ENCODE measurements at places on chromosomes 11 and 22.
A peak's percentile ranks its signal among the peaks of the same experiment; 100 is the strongest.

- no peak for DNase-seq
Observed at GRCh38 chr11:104106136-104106754, 57.7 kb downstream of the PDGFD start.

GRCh38 chr11:11577932-11578911 is 43.6 kb downstream of the GALNT18 start:
- DNase-seq = no peak

- no peak for DNase-seq
Observed at GRCh38 chr11:28690746-28691145, 582.6 kb downstream of the METTL15 start.

GRCh38 chr11:68998390-68998911 is 14.6 kb downstream of the MRGPRF start:
- DNase-seq = no peak

- no peak for DNase-seq
Observed at GRCh38 chr11:75800728-75801361, 14.2 kb upstream of the UVRAG start.

DNA sequence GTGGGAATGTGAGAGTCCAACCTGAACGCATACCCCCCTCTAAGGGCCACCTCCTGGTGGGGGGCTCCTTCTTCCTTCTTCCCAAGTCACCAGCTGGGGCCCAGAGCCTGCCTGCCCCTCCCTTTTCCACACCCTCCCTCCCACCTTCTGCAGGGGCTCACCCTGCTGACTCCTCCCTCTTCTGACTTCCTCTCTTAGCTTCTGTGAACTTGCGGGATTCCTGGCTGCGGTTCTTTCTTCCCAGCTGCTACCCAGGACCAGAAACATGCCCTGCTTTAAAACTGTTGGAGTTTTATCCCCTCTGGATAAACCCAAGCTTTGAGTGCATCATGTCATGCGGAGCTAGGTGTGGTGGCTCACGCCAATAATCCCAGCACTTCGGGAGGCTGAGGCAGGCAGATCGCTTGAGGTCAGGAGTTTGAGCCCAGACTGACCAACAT is 10.2 kb downstream of the LRRC74B start:
- DNase-seq = no peak

GRCh38 chr11:17564687-17565042 is 17.6 kb downstream of the OTOG start:
- no peak for DNase-seq

DNA sequence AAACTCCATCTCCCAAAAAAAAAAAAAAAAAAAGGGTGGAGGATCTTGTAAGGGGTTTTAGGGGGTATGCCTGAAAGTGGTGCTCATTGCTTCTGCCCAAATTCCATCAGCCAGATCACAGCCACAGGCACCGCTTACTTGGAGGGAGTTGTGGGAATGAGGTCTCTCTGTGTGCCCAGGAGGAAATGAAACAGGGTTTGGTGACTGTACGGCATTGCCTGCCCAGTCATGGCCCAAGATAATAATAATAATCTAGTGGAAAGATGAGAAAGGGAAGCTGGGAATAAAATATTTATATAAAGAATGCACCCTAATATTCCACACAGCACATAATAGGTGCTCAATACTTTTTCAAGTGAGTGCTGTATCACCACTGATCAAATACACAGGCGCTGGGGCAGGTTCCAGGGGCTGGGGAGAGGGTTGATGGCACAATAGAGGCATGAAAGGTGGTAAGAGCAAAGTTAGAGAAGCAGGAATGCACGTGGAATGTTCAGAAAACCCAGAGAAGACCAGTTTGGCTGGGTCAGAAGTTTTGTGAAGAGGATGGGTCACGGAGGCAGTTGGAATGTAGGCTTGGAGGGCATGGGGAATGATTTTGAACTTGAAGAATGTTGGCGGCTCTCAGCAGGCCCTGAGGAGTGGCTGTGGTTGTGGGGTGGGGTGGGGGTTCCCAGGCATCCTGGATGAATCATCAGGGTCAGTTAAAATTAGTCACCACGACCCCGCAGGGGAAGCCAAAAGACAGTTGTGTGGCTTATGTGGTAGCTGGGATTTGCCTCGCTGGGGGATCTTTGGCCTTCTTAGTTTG is 12.5 kb upstream of the MB start:
- peak; percentile 8 for DNase-seq

DNA sequence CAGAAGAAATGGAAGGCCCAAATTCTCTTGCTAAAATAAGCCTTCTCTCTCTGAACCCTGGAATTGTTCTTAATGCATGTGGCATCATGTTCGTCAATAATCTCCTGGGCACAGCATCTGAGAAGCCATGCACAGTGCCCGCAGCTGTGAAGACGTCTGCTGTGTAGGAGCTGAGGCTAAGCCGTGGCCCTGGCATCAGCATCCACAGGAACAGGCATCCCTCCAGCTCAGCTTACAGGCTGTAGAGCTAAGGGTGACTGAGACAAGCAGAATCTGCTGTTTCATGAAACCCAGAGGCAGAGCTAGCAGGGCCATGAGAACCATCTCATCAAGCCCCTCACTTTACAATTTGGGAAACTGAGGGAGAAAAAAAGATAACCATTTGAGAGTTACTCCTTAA is 60.6 kb downstream of the SEZ6L start:
- DNase-seq = no peak

DNA sequence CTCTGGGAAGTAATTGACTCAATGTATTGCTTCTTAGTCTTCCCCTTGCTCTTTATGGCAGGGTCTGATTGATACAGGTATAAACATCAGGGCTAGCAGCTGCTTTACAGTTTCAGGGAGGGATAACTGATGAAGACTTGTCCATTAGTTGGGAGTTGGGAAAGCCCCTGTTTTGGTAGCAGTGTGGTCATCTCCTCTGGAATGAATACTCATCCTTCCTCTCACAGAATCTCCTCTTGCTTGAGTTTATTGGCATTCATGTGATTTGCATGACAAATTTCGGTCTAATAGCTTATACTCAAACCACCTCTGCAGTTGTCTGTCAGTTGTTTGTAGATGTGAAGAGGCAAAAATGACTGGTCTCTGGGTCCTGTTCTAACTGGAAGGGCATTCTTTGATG is 79.7 kb downstream of the FAT3 start:
- DNase-seq = no peak

DNA sequence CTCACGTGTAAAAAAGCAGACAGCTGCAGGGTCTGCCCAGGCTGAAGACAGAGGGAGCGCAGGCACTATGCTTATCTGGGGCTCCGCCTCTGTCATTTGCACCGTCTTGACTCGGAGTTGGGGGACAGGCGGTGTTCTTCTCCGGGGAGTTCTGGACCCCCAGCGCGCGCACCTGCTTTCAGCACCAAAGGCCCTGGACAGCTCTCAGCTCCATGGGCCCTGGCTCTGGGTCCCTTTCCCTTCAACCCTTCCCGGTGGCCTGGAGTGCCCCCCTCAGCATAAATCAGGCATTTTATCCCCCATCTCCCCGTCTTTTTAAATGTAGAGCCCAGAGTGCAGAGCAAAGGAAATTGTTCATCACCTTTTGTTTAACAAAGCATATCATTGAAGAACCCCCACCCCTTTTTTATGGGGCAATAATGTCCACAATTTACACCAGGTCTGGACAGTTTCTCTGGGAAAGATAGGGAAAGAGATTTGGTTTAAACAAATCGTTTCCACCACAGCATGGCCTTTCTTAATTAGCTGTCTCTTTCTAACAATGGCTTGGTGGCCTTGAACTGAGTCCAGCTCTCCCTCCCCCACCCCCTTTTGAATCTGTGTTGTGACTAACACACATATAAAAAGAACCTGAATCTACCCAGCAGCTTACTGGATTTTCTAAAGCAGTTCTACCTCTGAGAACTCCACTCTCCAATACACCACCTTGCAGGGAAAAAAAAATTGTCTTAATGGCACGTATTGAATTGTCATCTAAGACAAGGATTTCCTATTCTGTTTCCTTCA is 1.7 kb downstream of the SEZ6L start:
- no peak for DNase-seq

- DNase-seq = no peak
Observed at GRCh38 chr11:103709371-103709770, 327.1 kb upstream of the DDI1 start.

DNA sequence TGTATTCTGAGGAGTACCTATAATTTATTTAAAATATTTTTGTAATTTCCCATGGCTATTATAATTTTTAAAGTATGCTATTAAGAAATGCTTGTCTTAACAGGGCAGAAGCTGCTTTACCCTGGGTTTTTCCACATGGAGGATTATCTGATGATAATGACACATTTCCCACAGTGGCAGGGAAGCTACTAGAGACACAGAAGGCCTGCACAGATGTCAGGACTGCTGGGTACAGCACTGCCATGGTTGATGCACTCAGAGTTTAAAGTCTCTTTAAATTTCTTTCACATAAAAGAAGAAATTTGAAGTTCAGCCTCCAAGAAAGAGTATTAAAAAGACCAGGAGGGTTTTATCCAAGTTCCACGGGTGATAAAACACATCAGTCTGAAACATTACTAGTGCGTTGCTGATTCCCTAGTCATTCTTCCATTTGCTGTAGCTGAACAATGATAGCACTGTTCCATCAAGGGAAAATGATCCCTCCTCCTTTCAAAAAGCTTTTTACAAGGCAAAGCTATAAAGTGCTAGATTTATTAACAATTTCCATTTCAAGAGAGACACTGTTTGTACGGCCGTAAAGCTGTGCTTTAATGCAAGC is 363.0 kb downstream of the CNTN5 start:
- no peak for DNase-seq

DNA sequence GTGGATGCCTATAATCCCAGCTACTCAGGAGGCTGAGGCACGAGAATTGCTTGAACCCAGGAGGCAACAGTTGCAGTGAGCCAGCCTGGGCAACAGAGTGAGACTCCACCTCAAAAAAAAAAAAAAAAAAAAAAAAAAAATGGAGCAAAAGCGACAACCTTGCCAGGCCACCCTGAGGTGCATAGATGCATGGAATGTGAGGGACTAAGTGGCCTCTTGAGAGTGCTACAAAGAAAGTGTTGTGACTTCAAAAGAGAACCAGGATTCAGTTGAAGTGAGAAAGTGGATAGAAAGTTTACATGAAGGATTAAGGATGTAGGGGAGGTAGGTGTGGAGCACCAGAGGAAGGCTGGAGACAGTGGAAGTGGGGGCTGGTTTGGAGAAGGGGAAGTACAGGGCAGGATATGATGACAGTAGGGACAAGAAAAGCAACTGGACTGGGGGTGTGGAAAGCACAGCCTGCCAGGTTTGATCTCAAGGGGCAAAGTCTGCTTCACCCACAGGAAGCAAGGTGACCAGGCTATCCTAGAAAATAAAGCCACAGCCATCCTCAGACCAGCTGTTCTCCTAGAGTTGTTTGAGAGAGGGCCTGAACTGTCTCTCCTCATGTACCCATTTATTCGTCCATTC is 36.0 kb upstream of the OLFML1 start:
- DNase-seq = no peak
